Glutamatergic neuron (in vitro differentiated cells): ENCODE measurements at places on chromosomes 16 and 17. TPM values are rescaled to one million over a fixed set of nuclear protein-coding genes. Genes with fewer than 3 reads are reported as not detected.

The ABCA8 gene
- not detected for total RNA-seq

The PMFBP1 gene
- 13.1 TPM for total RNA-seq

The SPATA33 gene
- 18.0 TPM for total RNA-seq

The CSH1 gene
- total RNA-seq, result not detected

The RNF43 gene
- total RNA-seq, result not detected
